ENCODE measurements at places on chromosomes 5 and 9. TPM values are rescaled to one million over a fixed set of nuclear protein-coding genes. Genes with fewer than 3 reads are reported as not detected.

ROR2 gene
- total RNA-seq = 24.1 TPM

PCDHA6 gene
- total RNA-seq = 5.6 TPM

PCDHGA2 gene
- 15.8 TPM for total RNA-seq

HMCN2 gene
- total RNA-seq = 6.0 TPM

DBH gene
- 0.11 TPM for total RNA-seq

PCDHGA10 gene
- total RNA-seq = 15.6 TPM

SH3PXD2B gene
- total RNA-seq = 22.8 TPM

C9orf50 gene
- total RNA-seq = 0.71 TPM

BARX1 gene
- total RNA-seq = not detected

FOXD4L6 gene
- total RNA-seq = not detected

IFNA21 gene
- not detected for total RNA-seq

SLC25A2 gene
- not detected for total RNA-seq

ANKRD34B gene
- not detected for total RNA-seq

CARTPT gene
- not detected for total RNA-seq

All from camera-type eye (tissue), 1 donor.